ENCODE measurements at places on chromosomes 1 and 21. TPM values are rescaled to one million over a fixed set of nuclear protein-coding genes. Genes with fewer than 3 reads are reported as not detected.

- no peaks in the 10 kb centered on the region for H3K27me3 ChIP-seq
These were observed 426.6 kb downstream of the DUSP10 start for GRCh38 chr1:221315330-221315729.

DNA sequence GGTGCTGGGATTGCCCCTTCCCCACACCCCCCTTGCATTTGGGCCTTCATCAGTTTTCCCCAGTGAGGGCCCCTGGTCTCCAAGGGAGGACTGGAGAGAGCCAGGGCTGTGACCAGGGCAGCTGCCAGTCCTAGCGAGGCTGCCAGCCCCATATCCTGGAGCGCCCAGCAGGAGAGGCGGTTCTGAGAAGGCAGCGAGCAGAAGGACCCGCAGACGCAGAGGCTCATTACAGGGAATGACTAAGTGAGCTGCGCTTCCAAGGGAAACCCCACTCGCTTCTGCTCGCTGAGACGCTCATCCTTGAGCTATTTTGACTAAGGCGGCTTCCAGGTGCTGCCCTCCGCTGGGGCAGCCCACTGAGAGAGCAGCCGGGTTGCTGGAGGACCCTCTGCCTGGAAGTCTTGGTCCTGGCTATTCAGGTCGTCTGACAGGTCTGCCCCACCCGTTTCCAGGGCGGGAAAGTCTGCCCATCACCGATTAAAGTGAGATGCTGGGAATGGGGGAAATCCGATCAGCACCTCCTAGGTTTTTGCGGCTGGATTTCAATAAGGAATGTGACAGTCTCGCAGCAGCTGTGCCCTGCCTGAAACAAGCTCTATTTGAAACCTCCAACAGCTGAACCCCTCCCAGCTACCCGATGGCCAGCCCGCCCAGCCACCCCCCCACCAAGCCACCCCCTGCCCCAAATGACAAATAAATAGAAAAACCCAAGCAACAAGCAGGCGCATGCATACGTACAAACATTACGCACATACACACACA is 2.8 kb downstream of the KCNN3 start:
- H3K4me1 ChIP-seq: peaks cover 57% of the 10 kb centered on the region
- H3K27ac ChIP-seq: peak overlapping the region; percentile 59
- DNase-seq: peak; percentile 73
- peaks cover 9% of the 10 kb centered on the region for H3K27me3 ChIP-seq
- no peaks in the 10 kb centered on the region for H3K36me3 ChIP-seq

GRCh38 chr1:77026135-77026534 is 158.9 kb downstream of the ST6GALNAC5 start:
- DNase-seq: no peak
- H3K4me1 ChIP-seq: no peaks in the 10 kb centered on the region
- H3K4me3 ChIP-seq: no peak overlapping the region
- no peak overlapping the region for H3K27ac ChIP-seq

ANKRD45 gene
- 1.8 TPM for total RNA-seq

DNA sequence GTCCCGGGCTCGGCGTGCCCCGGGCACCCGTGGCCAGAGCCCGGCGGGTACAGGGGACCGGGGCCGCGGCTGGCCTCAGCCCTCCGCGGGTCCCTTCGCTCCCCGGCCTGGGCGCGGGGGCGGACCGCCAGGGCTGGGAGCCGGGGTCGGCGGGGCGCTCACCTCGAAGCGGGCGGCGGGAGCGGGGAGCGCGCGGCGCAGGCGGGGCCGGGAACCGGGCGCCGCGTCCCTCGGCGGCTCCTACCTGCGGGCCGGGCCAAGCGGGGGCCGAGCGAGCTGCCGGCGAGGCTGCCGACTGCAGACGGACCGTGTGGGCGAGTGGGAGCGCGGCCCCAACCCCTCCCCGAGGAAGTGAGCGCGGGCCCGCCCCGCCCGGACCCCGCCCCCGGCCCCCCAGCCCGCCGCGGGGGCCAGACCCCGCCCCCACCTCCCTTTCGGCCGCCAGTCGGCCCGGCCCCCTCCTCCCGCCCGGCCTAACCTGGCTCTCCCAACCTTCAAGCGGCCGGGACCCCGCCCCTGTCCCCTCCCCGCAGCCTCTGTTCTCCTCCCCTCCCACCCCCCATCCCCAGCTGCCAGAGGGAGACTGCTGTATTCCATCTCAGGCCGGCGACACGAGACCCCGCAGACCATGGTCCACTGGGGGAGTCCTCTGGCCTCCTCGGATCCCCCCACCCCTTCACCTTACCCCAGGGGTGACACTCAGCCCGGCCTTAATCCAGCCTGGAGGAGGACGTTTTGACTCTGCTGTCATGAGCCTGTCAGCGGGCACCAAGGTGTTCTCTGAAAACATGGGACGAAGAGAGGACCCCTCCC is at the start of gene FHL3:
Gene FHL3, minus strand, starts transcription at position 320 of the 813 bp plus-strand sequence. CDS start 6,102 bp downstream, outside the sequence.
- peak within 1 kb of the TSS; percentile 59 for H3K27ac ChIP-seq
- H3K27me3 ChIP-seq: no peaks in the 10 kb centered on the region
- peak; percentile 35 for DNase-seq
- H3K4me3 ChIP-seq: peak within 1 kb of the TSS; percentile 87

DNA sequence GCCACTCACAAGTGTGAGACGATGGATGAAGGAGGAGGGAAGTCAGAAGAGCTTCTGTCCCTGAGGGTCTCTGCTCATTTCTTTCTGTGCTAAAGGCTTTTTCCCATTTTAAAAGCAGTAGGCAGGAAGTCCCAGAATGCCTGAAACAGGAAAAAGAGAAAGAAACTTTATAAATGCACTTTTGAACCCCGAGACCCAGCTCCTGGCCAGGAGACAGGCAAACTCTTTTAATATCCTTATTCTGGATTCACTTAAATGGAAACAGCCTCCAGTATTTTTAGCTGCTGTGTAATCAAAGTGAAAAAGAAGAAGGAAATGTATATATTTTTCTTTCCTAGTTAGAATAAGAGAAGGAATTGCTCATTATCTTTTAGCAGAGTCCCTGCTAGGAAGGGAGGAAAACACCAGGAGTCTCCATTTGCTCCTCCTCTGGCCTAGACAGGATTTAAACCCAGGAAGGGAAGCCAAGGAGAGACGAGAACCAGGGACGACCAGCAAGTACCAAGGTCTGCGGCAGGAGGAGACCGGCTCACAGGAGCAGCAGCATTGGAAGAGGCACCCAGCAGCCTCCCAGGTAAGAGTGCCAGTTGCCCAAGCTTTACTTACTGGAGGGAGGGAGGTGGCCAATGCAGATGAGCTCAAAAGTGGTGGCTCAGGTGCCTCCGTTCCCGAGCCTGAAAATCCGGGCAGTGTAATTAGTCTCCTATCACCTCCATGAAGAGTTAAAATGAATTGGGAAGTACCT is at the start of gene TNN:
Gene TNN, plus strand, starts transcription at position 472 of the 745 bp plus-strand sequence. CDS start 9,586 bp downstream, outside the sequence.
- DNase-seq: no peak
- no peaks in the 10 kb centered on the region for H3K36me3 ChIP-seq
- no peaks in the 10 kb centered on the region for H3K27me3 ChIP-seq
- H3K4me3 ChIP-seq: no peak within 1 kb of the TSS
- peaks cover 7% of the 10 kb centered on the region for H3K4me1 ChIP-seq

- no peak overlapping the region for H3K4me3 ChIP-seq
- no peaks in the 10 kb centered on the region for H3K4me1 ChIP-seq
- no peak for DNase-seq
- H3K27me3 ChIP-seq: no peaks in the 10 kb centered on the region
These were observed 750.9 kb upstream of the B3GALT2 start for GRCh38 chr1:193937308-193937707.

DNA sequence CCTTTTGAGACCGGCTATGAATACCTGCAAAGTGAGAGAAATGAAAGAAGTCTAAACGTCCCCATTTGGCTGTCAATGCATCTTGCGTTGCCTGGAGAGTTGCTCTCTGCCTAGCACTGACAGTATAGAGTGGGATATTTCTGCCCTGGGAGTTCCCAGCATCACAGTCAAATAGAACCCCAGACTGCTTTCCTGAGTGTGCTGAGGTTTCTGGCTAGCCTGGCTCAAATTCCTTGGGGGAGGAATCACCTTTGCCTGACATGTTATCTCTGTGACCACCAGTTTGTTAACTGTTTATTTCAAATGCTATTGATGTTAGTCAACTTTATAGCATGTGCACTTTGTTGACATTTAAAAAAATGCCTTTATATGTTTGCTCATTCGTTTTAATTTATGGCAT is 212.0 kb upstream of the FAM78B start:
- no peak overlapping the region for H3K4me3 ChIP-seq
- no peak overlapping the region for H3K27ac ChIP-seq
- H3K27me3 ChIP-seq: no peaks in the 10 kb centered on the region

GRCh38 chr1:53641481-53642214 is 97.3 kb downstream of the GLIS1 start:
- no peaks in the 10 kb centered on the region for H3K27me3 ChIP-seq
- peaks cover 11% of the 10 kb centered on the region for H3K4me1 ChIP-seq
- H3K36me3 ChIP-seq: no peaks in the 10 kb centered on the region
- no peak overlapping the region for H3K27ac ChIP-seq
- no peak for DNase-seq

KRTAP10-11 gene
- not detected for total RNA-seq

GRCh38 chr1:26983863-26984262 is 9.6 kb upstream of the TRNP1 start:
- H3K4me3 ChIP-seq: no peak overlapping the region
- no peaks in the 10 kb centered on the region for H3K36me3 ChIP-seq
- DNase-seq: no peak
- H3K4me1 ChIP-seq: no peaks in the 10 kb centered on the region
- H3K27me3 ChIP-seq: peaks cover 4% of the 10 kb centered on the region
- H3K27ac ChIP-seq: no peak overlapping the region

DNA sequence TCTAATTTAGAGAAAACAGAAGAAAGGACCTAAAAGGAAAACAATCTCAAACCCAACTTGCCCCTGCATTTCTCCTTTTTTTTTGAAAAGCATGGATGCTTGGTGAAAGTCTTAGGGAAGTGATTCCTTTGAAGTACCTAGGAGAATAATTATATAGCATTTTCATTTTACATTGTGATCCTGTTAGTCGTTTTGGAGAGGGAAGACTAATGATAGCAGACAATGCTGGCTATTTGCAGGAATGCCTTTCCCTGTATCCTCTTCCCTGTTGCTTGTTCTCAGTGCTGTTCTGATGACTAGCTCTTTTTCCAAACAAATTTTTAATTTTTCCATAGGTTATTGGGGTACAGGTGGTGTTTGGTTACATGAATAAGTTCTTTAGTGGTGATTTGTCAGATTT is 53.9 kb downstream of the LAMC1 start:
- no peak overlapping the region for H3K27ac ChIP-seq
- no peak overlapping the region for H3K4me3 ChIP-seq
- peaks cover 27% of the 10 kb centered on the region for H3K4me1 ChIP-seq
- H3K27me3 ChIP-seq: no peaks in the 10 kb centered on the region

GRCh38 chr1:6869545-6869944 is 84.3 kb downstream of the CAMTA1 start:
- peak; percentile 36 for DNase-seq
- peaks cover 44% of the 10 kb centered on the region for H3K4me1 ChIP-seq

CFAP45 gene
- total RNA-seq: 3.2 TPM

DNA sequence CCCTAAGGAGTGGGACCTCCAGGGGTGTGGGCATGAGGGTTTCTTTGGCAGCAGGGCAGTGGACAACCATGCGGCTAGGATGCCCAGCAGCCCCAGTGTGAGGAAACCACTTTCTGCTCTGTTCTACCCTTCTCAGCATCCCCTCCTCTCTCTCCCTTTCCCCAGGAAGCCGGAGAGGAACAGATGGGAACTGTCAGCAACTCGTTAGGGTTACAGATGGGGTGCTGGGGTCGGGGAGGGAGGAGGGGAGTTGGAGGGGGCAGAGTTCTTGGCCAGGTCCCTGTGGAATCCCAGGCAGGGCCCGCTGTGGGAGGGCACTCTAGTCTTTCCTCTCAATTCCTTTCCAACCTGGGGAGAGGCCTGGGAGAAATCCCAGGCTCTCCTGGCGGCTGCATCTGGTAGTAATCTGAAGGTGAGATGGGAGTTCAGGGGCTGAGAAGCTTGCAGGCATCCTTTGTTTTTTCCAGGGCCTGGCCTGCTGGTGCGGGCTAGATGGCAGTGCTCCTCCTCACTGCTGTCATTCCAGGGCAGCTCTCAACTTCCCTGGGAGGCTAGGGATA is 93.9 kb upstream of the CSF3R start:
- H3K36me3 ChIP-seq: no peaks in the 10 kb centered on the region
- H3K4me1 ChIP-seq: no peaks in the 10 kb centered on the region
- no peak overlapping the region for H3K27ac ChIP-seq

GRCh38 chr1:182143825-182144645 is 82.5 kb upstream of the ZNF648 start:
- no peak overlapping the region for H3K4me3 ChIP-seq
- H3K27ac ChIP-seq: no peak overlapping the region
- H3K4me1 ChIP-seq: peaks cover 13% of the 10 kb centered on the region
- H3K36me3 ChIP-seq: no peaks in the 10 kb centered on the region

- H3K27me3 ChIP-seq: no peaks in the 10 kb centered on the region
- peaks cover 13% of the 10 kb centered on the region for H3K36me3 ChIP-seq
- H3K4me3 ChIP-seq: no peak overlapping the region
- H3K27ac ChIP-seq: no peak overlapping the region
- H3K4me1 ChIP-seq: no peaks in the 10 kb centered on the region
- no peak for DNase-seq
These were observed 9.3 kb downstream of the SLC25A24 start for GRCh38 chr1:108190686-108191416.

RXFP4 gene
- total RNA-seq: not detected

DNA sequence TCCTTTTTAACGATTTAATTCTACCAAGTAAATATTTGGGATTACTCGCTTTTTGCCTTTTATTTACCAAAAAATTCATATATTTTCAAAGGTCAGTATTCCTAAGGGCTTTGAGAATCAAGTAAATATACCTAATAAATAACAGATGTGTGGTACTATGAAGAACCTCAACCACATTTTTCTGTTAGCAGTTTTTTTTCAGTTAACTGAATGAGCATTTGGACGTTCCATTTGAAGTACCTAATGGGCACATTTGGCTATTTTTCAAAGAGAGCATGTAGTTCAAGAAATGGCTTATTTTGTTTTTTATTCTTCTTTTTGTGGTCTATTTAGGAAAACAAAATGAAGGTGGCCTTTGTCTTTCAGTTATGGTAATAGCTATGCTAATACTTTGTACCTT is 253.0 kb downstream of the GPR52 start:
- H3K4me1 ChIP-seq: no peaks in the 10 kb centered on the region
- no peak overlapping the region for H3K27ac ChIP-seq
- DNase-seq: no peak

DNA sequence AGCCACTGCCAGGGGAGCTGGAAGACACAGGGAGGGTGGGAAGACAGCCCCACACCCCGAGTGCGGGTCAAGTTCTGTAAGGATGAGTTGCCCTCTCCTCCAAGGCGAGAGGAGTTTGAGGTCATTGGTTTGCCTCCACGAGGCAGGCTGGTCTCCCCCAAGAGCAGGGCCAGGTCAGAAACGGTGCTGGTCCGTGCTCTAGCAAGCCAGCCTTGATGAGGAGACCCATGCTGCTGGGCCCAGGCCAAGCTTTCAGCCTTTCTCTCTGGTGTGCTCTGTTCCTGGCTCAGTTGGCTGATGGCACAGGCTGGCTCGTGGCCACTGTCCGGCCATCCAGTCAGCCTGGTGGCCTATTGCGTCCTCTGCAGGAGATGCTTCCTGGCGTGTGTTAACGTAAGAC is 12.0 kb upstream of the PCBP3 start:
- no peaks in the 10 kb centered on the region for H3K4me1 ChIP-seq
- H3K36me3 ChIP-seq: no peaks in the 10 kb centered on the region
- no peak overlapping the region for H3K27ac ChIP-seq

- no peaks in the 10 kb centered on the region for H3K36me3 ChIP-seq
- peaks cover 4% of the 10 kb centered on the region for H3K27me3 ChIP-seq
- H3K4me3 ChIP-seq: no peak overlapping the region
- no peaks in the 10 kb centered on the region for H3K4me1 ChIP-seq
- no peak overlapping the region for H3K27ac ChIP-seq
These were observed 33.8 kb upstream of the RPL11 start for GRCh38 chr1:23657659-23658275.
